Activated CD8-positive, alpha-beta memory T cell treated with anti-CD3 and anti-CD28 coated beads, Interleukin-2, amount 10 ng/mL, durations not matched to agents 7 days and 5 days (primary cell): ENCODE measurements at places on chromosomes 1 and 21. TPM values are rescaled to one million over a fixed set of nuclear protein-coding genes. Genes with fewer than 3 reads are reported as not detected.

GRCh38 chr1:5147806-5148205 is 493.4 kb downstream of the AJAP1 start:
- no peak for DNase-seq

Gene RIPPLY3
- not detected for total RNA-seq

Gene PRAMEF20
- not detected for total RNA-seq

Gene IL22RA1
- total RNA-seq, result not detected

Gene OPRD1
- not detected for total RNA-seq

Gene TDRD5
- not detected for total RNA-seq

Gene ZYG11A
- total RNA-seq, result 0.23 TPM

GRCh38 chr1:15959827-15960446 is 16.0 kb downstream of the ZBTB17 start:
- no peak for DNase-seq

GRCh38 chr1:240212556-240212955 is 120.9 kb downstream of the FMN2 start:
- DNase-seq, result no peak

- no peak for DNase-seq
Observed at GRCh38 chr1:174534789-174535188, 87.0 kb downstream of the GPR52 start.

Gene SIM2
- total RNA-seq, result not detected

GRCh38 chr1:25926731-25927496 is 20.7 kb upstream of the STMN1 start:
- DNase-seq, result no peak

DNA sequence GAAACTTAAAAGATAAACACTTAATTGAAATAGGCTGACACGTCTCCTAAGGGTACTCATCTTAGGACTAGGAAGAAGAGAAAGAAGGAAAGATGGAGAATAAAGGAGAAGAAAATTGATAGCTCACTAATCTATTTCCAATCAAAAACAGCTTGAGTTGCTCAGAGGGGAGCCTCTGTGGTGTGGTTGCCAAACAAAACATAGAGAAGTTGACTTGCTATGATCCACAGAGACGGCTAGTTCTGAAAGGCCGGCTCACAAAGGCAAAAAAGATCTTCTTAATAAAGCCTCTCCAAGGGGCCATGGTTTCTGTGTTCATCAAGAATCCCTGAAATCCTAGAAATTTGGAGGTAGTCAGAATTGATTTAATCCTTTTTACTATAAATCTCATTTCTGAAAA is 644.1 kb downstream of the LMO4 start:
- DNase-seq, result no peak

GRCh38 chr1:147283011-147283410 is 40.5 kb downstream of the CHD1L start:
- DNase-seq, result no peak

DNA sequence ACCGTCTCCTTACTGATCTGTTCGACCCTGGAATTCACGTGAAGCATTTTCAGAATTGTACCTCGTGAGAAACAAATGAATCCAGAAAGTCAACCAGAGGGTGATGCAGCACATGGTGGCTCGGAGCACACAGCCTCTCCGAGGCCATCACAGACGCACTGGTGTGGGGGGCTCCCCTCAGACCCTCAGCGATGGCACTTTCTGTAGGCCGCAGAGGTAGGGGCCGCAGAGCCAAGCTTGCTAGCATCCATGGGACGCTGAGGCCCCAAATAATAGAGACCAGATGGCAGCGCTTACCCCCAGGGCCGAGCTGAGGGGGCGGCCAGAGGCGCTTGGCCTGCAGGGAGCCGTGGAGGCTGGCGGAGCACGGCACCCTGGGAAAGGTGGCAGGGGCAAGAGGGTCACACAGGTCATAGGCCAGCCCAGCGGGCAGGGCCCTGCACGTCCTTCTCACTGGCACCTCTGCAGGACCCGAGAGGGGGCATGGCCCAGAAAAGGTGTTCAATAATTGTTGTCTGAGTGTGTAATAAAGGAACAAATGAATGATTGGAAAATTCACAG is 28.1 kb upstream of the COL6A2 start:
- no peak for DNase-seq

DNA sequence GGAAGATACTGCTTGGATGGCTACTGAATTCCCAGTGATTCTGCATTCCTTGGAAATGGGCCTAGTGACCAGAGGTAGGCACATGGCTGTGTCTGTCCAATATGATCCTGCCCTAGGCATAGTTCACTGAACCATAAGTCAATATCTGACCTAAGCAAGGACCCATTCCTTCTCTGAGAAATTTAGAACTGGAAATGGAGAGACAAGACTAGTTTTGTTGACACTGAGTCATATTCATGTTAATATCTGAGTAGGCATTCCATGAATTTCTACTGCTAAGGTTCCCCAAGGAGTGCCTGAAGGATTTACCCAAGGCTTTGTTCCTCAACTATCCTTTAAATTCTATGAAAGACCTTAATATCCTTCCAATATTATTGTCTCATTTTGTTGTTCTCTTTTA is 329.8 kb upstream of the BEND5 start:
- no peak for DNase-seq

Gene MAP10
- total RNA-seq, result 2.5 TPM

DNA sequence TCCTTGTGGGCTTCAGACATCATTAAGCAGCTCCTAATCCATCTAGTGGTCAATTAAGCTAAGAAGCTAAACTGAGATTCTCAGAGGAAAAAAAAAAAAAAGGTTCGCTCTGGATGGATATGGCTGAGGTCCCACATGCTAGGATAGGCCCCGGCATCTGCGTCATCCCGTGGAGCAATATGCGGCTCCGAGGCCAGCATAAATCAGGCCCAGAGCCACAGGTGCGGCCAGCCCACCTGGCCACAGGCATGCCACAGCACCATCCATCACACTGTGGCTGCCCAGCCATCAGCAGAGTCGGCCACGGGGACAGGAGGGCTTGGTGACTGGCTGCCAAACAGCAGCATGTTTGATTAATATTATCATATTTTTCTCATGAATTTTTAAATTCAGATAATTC is 106.9 kb upstream of the TIAM1 start:
- DNase-seq, result no peak

- DNase-seq, result no peak
Observed at GRCh38 chr1:203995228-203995627, 77.7 kb upstream of the SOX13 start.

GRCh38 chr1:225329041-225329440 is 98.8 kb downstream of the LBR start:
- DNase-seq, result no peak

Gene CELF3
- not detected for total RNA-seq

Gene CLCA2
- not detected for total RNA-seq
